ENCODE measurements at places on chromosomes 4 and X. TPM values are rescaled to one million over a fixed set of nuclear protein-coding genes. Genes with fewer than 3 reads are reported as not detected.

DNA sequence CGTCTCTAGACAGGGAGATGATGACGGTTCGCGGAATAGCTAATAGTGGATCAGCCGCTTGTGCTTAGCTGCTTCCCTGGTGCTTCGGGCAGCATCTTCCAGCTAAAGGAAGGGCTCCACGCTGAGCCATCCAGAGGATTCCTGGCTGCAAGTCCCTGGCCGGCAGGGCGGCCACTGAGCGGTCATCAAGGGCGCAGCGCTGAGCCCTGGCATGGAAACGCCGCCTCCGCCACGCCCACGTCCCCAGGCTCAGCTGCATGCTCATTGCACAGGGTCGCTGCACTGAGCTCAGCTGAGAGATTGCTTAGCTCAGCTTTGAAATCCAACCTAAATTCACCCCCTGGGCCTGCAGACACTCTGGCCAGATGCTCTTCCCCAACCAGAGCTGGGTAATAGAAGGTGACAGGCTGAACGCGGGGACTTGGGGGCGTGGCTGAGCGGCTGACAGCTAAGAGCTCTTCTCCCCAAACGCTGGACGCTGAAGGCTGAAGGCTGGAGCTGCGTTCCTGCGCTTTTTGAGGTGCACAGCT, 118.2 kb upstream of the KIT start:
- peak; percentile 91 for DNase-seq

Gene FAM184B
- total RNA-seq, result 0.03 TPM

Gene TRO
- total RNA-seq, result 106 TPM

DNA sequence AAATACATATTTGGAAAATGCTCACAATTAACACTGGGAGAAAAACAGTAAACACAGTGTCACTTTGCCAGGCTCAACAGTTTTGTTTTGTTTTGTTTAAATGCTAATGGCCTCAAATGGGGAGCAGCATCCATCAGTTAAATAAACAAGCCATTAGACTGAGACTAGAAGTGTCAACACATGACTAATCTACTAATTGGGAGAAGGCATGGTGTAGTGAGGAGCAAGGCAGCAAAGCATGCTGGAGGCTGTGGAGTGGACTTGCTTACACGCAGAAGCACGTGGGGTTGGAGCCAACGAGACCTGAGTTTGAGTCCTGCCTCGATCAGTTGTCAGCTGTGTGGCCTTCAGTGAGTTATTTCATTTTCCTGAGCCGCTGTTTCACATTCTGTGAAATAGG, 29.0 kb downstream of the UTP14A start:
- DNase-seq, result no peak

Gene SPIN2B
- 6.0 TPM for total RNA-seq

Gene CTAG1B
- not detected for total RNA-seq

- no peak for DNase-seq
These were observed 58.3 kb upstream of the MAGEB2 start for GRCh38 chrX:30156880-30157560.

Gene PDCL2
- total RNA-seq, result not detected

GRCh38 chr4:38831653-38832052, 25.0 kb downstream of the TLR6 start:
- DNase-seq, result no peak

GRCh38 chrX:115023139-115023538, 5.7 kb upstream of the IL13RA2 start:
- DNase-seq, result no peak

Gene CENPVL2
- total RNA-seq, result 0.56 TPM

DNA sequence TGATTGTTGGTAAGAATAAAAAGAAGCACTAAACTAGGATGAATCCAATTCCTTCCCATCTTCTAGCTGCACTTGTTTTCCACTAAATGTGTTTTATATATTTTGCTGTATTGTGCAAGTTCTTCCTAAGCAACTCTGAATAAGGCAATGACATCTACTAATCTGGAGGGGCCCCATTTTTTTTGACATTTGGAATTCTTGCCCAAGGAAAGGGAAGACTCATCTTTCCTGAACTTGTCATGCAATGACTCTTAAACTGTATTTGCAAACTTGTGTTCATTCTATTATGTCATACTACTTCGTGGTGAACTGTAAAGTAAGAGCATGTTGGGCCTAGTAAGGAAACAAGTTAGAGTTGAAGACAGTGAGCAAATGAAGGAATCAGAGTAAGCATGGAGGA, 45.9 kb downstream of the FREM3 start:
- no peak for DNase-seq

Gene TLR10
- not detected for total RNA-seq

Gene FOXR2
- total RNA-seq, result not detected

Gene GPR82
- not detected for total RNA-seq

GRCh38 chr4:11548597-11549082, 119.9 kb upstream of the HS3ST1 start:
- DNase-seq, result no peak

GRCh38 chr4:142549248-142549647, 296.9 kb downstream of the INPP4B start:
- DNase-seq, result no peak

GRCh38 chr4:165583341-165583740, 204.5 kb downstream of the CPE start:
- DNase-seq, result no peak

- peak; percentile 76 for DNase-seq
These were observed 30.4 kb downstream of the ELF4 start for GRCh38 chrX:130079824-130080406.

Gene PRDM5
- 36.2 TPM for total RNA-seq

DNA sequence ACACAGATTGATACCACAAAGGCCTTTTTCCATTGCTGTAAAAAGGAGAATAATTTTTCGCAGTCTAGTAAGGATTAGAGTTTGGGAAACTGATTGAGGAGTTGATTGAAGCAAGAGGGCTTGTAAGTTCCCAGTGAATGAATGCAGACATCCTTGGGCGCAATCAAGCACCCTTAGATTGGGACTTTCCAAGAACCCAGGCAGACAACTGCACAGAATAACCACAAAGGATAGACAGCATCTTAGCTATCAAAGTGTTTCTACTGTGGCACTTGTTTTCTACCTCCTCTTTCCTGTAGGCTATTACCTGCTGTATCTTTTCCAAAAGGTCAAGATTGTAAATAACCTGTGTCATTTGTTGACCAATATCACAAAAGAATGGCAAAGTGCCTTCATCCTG, 2.6 kb downstream of the COX18 start:
- no peak for DNase-seq

- no peak for DNase-seq
These were observed 2.3 kb downstream of the LAGE3 start for GRCh38 chrX:154476821-154477220.

- DNase-seq, result no peak
These were observed 414.9 kb upstream of the PITX2 start for GRCh38 chr4:111037591-111038360.

Gene PRKG2
- 2.3 TPM for total RNA-seq

- no peak for DNase-seq
These were observed 1568.6 kb upstream of the PCDH7 start for GRCh38 chr4:29151584-29151983.

Gene CLGN
- 22.7 TPM for total RNA-seq

Gene SLC10A3
- total RNA-seq, result 3.5 TPM

DNA sequence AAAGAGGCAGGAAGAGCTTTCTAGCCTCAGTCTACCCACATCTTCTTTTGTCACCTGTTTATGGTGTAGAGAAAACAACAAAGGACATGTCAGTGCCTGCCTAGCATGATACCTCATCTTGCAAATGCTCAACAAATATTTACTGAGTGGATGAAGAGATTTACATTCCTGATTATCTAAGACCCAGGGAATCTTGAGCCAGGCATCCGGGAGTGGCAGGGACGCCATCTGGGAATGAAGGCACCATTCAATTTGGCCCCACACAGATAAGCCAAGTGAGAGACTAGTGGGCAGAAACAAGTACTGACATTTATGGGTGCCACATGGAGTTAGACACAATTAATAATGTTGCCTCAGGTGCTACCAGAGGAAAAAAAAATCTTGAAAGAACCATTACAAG, 36.8 kb upstream of the CASK start:
- DNase-seq, result no peak

GRCh38 chr4:8940792-8941491, 69.3 kb upstream of the HMX1 start:
- DNase-seq, result peak; percentile 23

GRCh38 chr4:41060352-41061334, 153.7 kb downstream of the APBB2 start:
- DNase-seq, result no peak
